ENCODE measurements at places on chromosomes 11 and 22.

DNA sequence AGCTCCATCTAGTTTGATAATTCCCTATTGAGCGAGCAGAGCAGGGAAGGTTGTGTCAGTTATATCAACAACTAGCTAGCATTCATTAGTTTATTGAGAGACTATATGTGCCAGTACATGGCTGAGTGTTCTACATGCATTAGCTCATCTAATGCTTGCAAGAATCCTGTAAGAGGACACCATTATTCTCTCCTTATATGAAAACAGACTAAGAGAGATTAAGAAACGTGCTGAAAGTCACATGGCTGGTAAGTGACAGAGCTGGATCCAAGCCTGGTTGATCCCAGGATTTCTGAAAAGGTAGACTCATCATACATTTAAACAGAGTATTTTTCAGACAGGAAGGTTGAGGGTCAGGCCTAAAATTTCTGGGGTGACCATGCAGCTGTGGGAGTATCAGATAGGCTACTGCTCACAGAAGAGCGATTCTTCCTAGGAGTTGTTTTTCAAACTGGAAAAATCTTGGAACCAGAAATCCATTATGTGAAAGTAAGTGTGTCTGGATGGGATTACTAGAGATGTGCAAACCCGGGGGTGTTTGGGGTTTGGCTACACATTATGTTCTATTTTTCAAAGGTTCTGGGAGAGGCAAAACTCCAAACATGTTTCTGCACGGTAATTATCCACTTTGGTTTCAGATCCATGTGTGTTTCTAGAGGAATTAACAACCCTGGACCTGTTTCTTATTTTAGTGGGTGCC, 213.3 kb downstream of the FAM76B start:
- no peak for DNase-seq

GRCh38 chr11:35470616-35471015, 51.3 kb upstream of the SLC1A2 start:
- no peak for DNase-seq

GRCh38 chr11:12180257-12181205, 70.1 kb downstream of the MICAL2 start:
- DNase-seq = no peak

DNA sequence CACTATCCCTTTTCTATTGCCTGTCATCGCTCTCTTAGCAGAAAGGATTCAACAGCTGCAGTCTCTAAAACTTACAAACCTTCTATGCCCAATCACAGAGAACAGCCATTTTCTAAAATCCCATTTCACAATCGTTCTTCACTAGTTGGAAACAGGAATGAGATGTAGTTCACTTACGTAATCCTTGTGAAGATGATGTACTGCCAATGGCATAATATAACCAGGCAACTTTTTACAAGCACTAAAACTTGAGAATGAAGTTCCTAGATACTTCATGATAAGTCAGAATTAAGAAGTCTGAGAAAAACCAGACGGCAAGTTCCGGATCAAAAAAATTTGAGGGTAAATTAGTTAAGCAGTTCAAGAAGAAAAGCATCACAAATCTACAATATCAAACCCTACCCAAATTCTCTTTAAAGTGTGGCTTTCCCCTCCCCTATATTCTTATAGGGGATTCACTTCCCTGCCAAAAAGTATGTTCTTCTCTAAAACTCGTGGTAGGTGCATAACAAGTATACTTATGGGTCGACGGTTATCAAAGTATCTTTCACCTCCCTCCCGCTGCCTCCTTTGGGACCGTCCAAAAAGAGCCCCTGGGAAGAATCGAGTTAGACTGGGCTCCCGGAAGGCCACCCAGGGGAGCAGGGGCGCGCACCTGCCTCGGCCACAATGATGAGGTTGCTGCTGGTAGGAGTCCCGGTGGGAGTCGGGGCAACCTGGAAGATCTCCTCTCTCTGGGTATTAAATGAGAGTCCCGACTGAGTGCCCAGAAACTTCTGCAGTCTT, 666 bp downstream of the MSANTD4 start:
- peak; percentile 1 for DNase-seq

DNA sequence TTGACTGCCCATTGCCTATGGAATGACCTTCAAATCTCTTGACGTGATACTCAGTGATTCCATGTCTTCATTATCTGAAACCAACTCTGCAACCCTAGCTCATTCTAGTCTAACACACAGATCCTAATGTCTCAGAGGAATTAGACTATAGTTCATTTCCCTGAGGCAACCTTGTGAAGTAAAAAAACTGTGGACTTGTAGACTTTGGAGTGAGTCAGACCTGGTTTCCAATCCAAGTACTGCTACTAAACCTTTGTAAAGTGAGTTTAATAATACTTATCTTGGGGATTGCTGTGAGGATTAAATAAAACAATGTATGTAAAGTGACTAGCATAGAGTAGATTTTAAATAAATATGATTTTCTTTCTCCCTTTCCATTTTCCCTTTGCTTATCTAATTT, 226.1 kb downstream of the BLID start:
- no peak for DNase-seq
